ENCODE measurements at places on chromosomes 5 and 9.

GRCh38 chr9:9924376-9924775 lies 688.4 kb downstream of the PTPRD start:
- no peak for ATAC-seq

DNA sequence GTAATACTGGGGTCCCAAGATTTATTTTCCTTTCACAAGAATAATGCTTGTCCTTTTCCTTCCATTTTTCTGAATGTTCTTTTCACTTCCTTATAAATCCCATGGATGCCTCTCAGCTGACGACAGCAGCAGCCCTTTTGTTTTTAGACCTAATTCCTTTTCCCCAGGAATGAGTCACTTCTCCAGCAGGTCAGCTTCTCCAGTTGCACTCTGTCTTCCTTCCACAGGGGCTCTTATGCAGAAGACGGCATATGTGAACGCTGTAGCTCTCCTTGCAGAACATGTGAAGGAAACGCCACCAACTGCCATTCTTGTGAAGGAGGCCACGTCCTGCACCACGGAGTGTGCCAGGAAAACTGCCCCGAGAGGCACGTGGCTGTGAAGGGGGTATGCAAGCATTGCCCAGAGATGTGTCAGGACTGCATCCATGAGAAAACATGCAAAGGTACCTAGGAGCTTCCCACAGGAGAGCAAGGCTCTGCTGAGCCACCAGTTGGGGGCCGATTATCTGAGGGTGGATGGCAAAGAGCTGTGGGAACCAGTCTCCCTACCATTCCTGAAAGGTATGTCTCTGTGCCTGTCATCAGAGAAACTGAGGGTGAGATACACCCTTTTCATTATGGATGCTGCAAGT lies 72.9 kb downstream of the RFK start:
- ATAC-seq: no peak

- no peak for ATAC-seq
Measured at GRCh38 chr9:134441227-134442084, 115.2 kb downstream of the RXRA start.

DNA sequence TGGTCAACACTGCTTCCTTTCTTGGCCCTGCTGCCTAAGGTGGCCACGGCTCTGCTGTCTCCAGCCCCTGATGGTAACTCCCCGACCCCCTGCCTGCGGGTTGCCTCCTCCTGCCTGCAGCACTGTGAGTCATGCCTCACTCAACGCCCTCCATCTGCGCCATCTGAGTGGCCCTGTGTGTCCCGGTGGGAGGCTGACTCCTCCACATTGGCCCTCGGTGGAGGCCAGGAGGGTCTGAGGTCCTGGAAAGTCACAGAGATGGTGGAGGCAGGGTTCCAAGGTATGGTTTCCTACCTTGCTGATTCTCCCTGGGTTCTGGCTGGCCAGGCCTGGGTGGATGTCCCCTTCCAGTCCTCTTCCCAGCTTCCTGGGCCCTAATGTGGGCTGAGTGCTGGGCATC lies 64.5 kb upstream of the ADAMTS2 start:
- no peak for ATAC-seq

DNA sequence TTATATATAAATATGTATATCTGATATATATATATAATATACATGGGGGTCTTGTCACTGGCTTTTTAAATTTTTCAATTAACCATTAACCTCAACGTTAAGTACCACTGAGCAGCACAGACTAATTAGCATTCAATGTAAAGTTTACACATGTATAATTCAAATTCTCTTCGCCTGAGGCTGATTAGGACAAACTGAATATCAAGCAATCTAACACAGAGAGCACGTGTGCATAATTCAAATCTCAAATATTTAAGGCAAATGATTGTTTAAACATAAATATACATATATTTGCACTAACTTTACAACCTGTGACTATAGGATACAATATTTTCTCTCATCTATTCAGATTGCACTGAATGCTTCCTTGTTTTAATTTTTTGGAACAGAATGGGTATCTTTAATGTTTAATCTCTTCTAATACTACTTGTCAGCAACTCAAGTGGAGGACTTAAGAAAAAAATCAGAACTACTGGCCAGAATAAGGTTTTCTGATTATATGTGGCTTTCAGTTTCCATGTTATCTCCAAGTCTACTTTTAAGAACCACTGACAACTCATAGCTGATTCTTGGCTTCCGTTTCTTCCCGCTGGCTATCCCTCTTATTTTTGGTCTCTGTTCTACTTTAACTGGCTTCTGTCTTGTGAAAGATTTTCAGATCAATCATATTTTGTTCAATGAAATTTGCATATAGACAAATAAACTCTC lies 204.8 kb downstream of the MLLT3 start:
- no peak for ATAC-seq

DNA sequence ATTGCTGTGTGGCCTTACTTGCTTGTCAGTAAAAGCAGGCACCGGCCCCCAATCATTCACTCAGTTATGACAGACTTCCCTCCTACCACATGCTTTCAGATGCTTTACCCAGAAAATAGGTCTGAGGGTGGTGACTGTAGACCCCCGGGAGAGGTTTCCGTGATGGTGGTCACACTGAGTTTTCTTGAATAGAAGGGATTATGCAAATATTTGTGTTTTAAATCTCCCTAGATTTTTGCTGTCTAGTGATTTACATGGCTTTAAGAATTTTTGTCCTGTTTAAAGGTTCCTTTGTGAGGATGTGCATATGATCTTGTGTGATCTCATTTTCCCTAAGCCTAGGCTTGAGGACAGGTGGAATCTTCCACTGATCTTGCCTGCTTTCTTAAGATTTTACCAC lies 281.7 kb downstream of the FANCC start:
- no peak for ATAC-seq

DNA sequence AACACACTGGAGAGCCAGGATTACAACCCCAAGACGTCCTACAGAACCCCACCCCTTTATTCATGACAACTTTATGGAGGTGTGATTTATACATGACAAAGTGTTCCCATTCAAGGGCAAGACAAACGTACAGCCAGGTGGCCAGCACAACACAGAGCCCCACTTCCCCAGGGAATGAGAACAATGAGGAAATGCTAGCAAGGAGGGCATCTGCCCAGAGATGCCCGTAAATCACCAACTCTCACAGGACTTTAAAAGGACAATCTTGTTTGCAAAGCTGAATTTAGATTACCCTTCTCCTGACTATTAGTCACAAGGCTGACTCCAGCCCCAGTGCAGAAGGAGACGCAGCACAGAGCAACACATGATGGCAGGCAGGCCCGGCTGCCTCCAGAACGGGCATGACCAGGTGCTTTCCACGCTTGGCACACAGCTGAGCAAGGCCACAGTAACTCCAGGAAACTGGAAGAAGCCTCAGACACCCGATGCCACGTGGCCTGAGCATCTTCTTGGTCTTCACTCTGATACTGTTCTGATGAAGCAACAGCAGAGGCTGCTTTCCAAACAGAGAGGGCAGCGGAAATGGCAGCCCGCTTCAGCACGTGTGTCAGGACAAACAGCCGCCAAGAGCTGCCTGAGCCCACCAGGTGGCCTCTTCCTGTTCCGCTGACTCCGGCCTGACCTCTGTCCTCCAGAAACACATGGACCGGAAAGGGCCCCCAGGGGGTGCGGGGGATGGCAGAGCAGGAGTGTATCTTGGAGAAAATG lies 51.4 kb downstream of the ROR2 start:
- no peak for ATAC-seq

DNA sequence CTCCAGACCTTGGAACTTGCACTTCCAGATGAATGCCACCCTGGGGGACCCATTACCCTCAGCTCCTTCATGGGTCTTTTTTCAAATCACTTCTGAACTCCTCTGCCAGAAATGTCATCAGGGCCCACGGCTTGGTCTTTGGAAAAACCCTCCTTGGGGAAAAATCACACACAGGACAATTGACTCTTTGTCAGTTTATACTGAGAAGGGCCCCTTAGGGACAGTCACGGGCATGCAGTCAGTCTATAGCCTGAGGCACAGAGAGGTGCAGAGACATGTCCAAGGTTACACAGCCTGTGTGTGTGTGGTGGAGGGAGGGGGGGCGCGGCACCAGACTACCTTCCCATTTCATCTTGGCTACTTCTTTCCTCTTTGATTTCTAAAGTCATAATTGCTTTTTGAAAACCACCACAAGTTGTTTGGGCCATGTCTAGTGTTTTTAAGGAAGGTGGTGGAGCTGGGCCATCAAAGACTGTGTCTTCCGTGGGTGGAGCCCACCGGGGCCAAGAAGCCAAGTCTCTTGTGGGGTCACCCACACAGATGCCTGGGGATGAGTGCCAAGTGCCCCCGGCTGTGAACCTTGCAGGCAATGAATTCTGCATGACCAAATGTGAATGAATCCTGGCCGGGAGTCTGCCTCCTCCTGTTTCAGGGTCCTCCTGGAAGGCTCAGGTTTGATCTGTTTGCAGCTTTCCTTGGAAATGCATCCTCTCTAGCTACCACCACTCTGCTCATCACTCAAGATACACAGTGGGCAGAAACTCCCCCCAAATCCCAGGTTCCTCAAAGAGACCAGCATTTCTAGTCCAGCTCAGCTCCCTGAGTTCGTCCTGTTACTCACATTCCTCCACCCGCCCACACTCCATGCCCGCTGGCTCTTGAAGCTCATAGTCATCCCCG lies 200.1 kb upstream of the TBC1D2 start:
- no peak for ATAC-seq

GRCh38 chr5:72682561-72682960 lies 133.9 kb upstream of the TNPO1 start:
- ATAC-seq: no peak

GRCh38 chr9:71273613-71274012 lies 152.2 kb upstream of the TRPM3 start:
- no peak for ATAC-seq

- ATAC-seq: no peak
Measured at GRCh38 chr5:178751286-178751685, 20.8 kb upstream of the ZNF354A start.

DNA sequence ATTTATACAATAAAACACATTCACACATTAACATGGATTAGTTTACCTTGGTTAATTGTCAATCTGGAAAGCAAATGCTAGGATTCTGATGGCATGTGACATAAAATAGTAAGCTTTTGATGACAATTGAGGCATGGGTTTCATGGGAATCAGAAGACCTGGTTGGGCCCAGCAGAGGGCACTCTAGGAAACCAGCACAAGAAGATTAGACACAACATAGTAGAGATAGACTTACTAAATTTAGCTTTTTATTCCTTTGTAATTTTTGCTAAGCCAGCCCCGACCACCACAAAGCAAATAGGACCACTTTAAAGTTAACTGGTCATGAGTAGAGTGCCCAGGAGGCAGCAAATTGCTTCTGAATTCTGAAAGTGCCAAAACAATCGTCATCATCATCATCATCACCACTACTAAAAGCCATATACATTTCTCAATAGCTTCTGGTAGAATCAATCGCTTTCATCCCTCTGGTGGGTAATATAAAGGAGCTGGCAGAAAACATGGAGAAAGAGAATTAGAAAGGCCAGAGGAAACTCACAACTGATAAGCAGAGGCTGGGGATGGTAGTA lies 163.2 kb downstream of the ARRDC3 start:
- ATAC-seq: no peak

DNA sequence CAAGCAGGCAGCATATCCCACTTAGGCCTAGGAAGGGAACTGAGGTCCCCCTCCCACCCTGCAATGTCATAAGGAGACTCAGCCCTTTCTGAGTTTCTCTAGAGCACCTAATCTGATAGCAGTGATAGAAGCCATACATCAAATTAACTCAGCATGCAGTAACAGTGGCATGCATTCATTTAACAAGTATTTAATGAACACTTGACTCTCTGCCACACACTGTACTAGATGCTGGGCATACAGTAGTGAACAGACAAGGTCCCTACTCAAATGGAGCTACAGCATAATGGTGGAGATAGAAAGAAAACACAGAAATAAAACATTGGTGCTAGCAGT lies 58.6 kb downstream of the SLC22A5 start:
- no peak for ATAC-seq

GRCh38 chr5:136424835-136425584 lies 59.7 kb upstream of the TRPC7 start:
- ATAC-seq: no peak

DNA sequence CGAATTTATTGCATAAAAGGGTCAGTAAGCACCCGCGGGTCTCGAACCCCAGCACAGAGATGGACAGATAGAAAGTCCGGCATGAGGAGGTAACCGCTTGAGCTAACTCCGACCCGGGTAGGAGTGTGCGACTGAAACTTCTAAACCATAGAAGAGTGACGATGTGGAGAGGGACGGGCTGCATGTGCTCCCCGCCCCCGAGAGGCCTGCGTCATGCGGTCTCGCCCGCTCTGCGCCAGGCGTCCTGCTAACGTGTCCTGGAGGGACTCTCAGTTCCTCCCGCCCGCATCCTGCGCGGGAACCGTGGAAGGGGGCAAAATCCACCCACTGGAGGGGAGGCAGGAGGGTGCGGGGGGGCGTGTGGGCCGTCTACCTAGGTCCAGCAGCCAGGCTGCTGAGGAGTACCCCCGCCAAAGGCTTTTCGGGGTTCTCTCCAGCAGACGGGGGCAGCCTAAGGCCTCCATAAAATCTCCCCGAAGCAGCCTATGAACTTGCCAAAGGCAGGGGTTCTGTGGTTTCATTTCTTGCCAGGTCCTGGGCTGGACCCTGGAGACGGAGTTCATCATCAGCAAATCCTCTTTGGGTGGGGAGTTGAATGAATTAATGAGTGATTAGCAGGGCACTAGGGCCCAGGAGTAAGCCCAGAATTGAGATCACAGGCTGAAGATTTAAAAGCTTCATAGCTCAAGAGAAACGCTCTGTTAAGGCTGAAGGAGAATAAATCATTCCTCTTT lies 51.9 kb downstream of the TGFBI start:
- peak; percentile 91 for ATAC-seq

- no peak for ATAC-seq
Measured at GRCh38 chr9:105332471-105332870, 88.0 kb downstream of the SLC44A1 start.

DNA sequence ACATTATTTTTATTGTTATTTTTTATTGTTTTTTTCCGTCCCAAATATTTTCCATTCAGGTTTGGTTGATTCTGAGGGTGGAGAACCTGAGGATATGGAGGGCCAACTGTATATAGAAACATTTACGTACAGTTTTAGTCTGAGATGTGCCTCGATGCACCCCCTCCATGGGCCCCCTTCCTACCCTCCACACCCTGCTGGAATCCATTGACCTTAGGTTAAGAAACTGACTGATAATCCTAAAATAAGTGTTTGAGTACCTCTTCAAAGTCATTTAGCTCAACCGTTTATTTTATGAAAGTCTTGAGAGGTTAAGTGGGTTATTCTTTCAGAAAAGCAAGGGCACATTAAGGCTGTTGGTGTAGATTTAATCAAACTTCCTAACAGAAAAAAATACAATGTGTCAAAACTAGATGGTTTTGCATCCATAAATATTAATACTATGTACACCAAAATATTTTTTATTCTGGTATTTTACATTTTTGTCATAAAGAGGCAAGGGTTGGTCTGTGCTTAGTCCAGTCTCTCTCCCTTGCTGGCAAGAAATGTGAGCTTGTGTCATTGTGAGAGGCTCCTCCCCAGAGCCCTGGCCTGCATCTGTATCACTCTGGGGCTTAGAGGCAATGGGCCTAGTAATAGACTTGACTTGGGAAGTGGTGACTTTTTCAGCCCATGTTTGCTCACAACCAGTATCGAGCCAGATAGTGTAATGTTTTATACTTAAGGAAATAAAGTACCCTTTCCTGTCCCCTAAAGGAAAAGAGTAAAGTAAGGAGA lies 15.7 kb downstream of the MTRR start:
- ATAC-seq: no peak

- ATAC-seq: peak; percentile 88
Measured at GRCh38 chr9:136902259-136902821, 16.0 kb downstream of the TRAF2 start.
